NCI-H1694 treated with DMSO at 0.1 percent for 48 hours (cell line): ENCODE measurements at places on chromosomes 4 and X.

GRCh38 chrX:29487214-29487613 is 728.1 kb upstream of the MAGEB2 start:
- DNase-seq, result no peak

GRCh38 chr4:163309466-163309865 is 22.9 kb downstream of the NPY1R start:
- DNase-seq, result no peak

- no peak for DNase-seq
Observed at GRCh38 chr4:77123411-77123810, 33.6 kb upstream of the CCNG2 start.

- no peak for DNase-seq
Observed at GRCh38 chr4:114036426-114036825, 57.0 kb upstream of the ARSJ start.

DNA sequence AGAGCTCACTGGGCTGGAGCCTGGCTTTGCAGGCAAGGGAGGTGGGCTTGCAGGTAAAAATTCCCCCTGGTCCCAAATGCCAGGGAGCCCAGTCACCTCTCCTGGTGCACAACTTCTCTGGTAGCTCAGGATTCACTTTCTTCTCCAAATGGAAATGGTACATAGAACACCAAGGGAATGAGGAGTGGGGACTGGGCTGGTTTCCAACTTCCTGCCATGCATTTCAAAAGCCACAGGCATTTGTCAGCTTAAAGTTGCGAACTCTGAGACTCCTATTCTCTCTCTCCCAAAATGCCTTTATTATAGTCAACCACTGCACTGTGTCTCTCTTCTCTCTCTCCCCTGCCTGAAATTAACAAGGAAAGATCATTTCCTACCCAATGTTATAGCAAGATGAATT is 177.3 kb downstream of the GRIA3 start:
- no peak for DNase-seq

GRCh38 chrX:27522500-27522899 is 59.4 kb upstream of the PPP4R3C start:
- no peak for DNase-seq

DNA sequence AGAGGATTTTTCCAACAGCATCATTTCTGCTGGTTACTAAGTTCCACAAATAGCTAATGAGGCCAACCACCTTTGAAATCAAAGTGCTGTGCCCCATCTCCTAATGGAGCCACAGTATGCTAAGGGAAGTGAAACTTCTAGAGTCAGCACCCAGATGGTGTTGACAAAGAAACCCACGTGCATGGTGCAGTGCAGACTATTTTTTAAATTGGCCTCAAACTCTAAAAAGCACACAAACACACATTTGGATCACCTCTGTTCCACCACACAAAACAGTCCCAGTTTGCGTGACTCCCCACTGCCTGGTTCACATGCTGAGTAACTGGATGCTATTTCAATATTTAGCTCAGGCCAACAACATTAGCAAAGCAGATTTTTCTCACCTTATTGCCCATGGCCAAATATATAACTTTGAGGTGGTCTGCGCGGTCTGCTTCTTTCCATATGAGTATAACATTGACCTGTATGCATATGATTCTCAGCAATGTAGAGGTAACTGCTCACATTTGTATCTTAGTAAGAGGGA is 69.9 kb downstream of the AMELX start:
- no peak for DNase-seq

DNA sequence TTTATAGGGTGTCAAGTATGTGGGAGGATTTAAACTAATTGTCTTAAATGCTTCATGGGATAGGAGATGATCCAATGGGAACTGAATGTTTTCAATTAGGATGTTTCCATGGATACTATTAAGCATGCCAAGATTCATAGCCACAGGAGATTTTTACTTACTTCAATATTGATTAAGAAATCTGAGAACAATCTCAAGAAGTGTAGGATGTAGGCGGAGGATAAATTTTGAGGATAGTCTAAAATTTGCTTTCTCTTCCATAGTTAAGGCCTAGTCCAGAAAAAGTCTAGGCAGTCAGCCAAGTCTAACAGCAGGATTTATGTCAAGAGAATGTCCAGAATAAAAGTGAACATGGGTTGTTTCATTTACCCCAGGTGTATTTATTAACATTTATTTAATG is 32.8 kb downstream of the REPS2 start:
- no peak for DNase-seq

DNA sequence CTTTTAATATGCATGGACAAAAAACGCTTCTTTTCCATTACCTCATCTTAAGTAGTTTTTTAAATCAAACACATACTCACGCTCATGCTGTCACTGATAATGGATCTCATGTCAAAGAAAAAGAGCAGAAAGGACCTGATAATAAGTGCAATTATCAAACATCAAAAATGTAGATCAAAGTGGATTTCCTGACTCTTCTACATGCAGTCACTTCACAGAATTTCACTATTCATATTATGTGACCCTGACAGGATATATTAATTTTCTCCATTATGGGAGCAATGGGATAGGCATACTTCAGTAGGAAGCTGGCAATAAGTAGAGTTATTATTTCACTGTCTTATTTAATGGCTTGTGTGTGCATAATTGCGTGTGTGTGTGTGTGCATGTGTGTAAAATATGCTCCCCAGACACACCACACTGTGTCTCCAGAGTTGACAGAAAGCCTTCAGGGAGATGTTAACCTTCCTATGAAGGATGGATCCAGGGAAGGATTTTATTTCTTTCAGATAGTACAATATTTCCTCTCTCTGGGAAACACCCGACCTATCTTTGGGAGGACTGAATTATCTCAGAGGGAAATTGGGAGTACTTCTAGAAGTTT is 445.2 kb downstream of the SH2D1A start:
- no peak for DNase-seq

DNA sequence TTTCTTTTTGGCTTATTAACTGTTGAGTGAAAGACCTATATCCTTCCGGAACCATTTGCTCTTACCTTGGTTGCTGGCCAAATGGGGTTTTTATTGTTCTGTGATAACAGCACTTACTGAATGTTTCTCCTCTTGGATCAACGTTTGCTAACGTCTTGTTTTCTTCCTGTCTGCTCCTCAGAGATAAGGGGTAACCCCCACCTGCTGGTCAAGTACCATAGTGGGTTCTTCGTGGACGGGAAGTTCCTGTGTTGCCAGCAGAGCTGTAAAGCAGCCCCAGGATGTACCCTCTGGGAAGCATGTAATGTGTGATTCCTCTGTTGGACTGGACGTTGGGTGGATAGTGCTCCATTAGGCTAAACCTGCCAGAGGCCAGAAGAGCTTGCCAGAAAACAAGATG is 15.3 kb downstream of the BMX start:
- peak; percentile 58 for DNase-seq

DNA sequence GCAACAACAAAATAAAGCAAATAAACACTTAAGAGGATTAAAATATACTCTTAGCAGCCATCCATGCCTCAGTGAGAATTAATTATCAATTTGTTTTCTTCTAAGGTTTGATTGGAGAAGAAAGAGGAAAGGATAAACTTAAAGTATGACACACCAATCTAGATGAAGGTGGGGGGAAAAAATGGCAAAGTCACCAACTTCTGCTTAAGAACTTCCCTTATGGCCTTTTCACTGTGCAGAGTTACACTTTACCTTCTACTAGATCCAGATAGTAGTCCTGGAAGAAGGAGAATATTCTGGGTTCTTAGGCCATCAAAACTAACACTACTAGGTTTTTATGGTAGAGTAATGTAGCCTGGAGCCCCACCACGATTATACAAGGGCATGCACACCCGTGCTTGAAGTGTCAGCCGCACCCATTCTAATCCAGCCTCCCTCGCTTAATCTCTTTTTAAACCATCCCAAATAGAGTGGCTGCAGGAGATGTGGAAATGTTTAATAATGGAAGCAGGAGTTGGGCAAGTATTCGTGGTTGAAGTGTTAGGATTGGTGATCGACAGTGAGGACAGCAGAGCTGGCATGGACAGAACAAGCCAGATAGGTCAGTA is 14.1 kb downstream of the ENPEP start:
- no peak for DNase-seq

DNA sequence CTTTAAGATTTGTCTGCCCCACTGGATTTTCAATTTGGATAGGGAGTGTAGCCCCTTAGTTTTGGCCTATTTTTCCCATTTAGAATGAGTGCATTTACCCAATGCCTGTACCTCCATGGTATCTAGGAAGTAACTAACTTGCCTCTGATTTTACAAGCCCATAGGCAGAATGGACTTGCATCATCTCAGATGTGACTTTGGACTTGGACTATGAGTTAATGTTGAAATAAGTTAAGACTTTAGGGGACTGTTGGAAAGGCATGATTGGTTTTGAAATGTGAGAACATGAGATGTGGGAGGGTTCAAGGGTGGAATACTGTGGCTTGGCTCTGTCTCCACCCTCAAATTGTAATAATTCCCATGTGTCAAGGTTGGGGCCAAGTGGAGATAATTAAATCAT is 2480.2 kb downstream of the PCDH7 start:
- DNase-seq, result no peak

DNA sequence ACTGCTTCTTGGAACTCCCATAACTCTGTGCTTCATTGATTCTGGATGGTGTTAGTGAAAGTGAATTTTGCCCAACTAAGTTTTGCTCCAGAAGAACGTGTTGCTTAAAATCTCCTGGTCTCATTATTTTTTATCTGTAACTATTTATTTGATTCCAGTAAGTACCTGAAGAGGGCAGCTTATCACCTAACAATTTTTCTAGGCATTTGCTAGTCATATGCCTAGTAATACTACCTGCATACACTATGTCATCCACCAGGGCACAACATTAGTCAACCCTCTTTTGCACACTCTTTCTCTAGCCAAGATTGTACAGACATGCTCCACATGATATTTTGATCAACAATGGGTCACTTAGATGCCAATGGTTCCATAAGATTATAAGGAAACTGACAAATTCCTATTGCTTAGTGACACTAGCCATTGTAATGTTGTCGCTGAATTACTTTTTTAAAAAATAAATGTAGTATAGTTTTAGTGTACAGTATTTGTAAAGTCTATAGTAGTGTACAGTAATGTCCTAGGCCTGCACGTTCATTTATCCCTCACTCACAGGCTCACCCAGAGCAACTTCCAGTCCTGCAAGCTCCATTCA is 499.9 kb upstream of the AADAT start:
- peak; percentile 2 for DNase-seq

- no peak for DNase-seq
Observed at GRCh38 chr4:69875576-69875975, 15.6 kb upstream of the SULT1E1 start.

DNA sequence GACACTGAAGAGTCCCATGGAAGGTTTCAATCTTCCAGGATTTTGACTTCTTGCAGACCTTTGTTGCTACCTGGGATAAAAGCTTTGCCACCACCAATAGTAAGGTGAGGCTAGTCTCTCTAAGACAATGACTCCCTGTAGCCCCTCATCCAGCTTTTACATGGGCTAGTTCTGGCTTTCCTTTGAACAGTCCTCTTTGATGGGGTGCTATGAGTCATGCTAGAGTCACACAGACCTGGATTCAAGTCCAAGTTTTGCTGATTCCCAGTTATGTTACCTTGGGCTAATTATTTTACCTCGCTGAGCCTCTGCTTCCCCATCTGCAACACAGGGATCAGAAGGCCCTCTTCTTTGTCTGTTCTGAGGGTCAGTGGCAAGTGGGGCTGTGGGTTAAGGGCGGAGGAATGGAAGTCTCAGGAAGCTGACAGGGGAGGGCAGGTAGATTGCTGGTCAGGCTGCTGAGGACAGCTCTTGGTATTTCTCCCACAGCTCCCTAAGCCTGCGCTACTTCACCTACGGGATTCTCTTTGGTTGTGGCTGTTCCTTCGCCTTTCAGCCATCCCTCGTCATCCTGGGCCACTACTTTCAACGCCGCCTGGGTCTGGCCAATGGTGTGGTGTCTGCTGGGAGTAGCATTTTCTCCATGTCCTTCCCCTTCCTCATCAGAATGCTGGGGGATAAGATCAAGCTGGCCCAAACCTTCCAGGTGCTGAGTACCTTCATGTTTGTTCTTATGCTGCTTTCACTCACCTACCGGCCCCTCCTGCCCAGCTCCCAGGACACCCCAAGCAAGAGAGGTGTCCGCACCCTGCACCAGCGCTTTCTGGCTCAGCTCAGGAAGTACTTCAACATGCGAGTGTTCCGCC is 90.3 kb downstream of the RLIM start:
- DNase-seq, result no peak

GRCh38 chr4:79217025-79217424 is 108.8 kb downstream of the NAA11 start:
- no peak for DNase-seq

DNA sequence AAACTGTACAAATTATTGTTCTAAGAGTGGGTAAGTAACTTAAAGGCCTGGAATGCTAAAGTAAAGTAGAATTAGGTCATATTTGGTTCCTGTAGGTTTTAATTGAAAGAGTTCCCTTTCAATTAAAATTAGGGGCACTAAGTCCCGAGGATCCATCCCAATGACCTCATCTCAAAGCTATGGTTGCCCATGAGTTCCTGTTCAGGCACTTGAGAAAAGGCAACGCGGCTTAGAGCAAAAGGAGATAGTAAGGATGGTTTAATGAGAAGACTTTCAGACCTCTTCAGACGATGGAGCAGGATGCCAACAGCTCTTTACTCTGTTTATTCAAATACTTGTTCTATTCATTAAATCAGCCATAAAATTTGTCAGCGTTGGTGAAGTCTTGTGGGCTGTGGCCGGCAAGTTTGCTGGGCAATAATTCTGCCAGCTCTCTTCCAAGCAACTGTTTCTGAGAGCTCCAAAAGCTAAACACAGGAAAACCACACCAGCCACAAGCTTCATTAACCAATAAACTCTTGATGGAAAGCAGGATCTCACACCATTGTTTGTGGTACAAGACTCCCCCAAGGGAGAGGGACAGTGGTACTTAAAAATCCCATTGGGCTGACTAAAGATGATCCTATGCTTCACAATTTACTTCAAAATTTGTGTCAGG is 167.4 kb downstream of the COL4A6 start:
- DNase-seq, result no peak

DNA sequence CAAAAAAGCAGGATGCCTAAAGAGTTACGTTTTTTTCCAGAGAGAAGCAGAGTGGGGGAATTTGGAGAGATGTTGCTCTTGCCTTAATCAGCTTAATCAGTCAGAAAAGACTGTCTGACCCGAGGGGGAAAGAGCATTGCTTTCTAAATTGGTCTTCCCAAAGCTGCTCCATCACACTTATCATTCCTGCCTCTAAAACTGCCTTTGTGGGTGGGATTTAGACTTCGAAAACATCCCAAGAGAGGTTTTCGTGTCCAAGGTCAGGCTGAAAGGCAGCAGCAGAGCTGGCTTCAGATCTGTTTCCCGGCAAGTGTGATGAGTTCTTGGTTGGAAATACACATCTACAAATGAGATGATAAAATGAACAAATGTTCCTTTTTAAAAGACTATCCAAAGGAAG is 155.2 kb downstream of the SH2D1A start:
- DNase-seq, result no peak

DNA sequence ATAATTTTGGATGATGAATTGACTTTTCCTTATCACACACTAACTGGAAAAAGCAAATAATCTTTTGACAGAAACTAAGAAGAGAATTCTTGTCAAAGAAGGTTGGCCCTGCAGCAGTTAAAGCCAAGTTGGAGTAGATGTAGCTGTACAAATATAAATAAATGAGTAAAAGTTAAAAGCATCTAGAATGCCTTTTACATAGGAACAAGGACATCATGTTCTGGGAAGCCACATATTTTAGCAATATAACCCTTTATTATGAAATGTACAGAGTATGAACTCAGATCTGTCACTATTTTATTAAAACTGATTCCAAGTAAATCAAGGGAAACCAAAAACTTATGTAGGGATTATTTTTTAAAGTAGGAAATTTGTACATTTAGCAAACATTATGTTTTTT is 269.4 kb upstream of the FAT4 start:
- no peak for DNase-seq

GRCh38 chr4:3637326-3638016 is 105.2 kb upstream of the LRPAP1 start:
- DNase-seq, result no peak

- DNase-seq, result no peak
Observed at GRCh38 chrX:97070346-97070745, 186.6 kb downstream of the RPA4 start.
